ENCODE measurements at places on chromosomes 2 and 18.

DNA sequence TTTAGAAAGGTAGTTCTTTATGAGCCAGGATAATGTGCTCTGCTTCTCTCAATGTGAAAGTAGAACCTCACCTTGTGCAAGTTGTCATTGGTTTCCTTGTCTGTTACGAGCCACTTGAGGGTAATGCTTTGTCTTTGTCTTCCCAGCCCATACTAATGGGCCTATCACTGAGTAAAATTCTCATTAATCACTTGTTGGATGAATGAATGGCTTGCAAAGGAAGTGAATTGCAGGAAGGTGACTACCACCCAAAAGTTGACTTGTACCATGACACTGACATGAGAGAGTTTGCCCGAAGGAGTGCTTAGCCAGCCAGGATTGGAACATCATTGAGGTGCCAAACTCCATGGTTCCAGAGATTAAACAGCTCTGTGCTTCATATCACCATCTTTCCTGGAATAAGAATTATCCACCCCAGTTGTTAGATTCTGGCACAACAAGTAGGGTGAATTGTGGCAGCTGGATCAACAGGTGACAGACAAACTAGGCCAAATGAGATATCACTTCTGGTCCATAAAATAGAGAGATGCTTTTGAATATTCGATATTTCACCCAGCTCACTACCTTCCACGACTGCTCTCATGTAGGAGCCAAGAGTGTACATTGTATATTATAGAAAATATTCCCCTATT, 20.5 kb upstream of the CD28 start:
- no peak for DNase-seq
- peaks cover 46% of the 10 kb centered on the region for H3K4me1 ChIP-seq
- no peaks in the 10 kb centered on the region for H3K36me3 ChIP-seq
- no peak overlapping the region for H3K27ac ChIP-seq
- H3K27me3 ChIP-seq: no peaks in the 10 kb centered on the region

GRCh38 chr18:12516049-12516630, 108.4 kb downstream of the PRELID3A start:
- H3K27ac ChIP-seq: no peak overlapping the region
- no peak for DNase-seq
- H3K4me3 ChIP-seq: no peak overlapping the region
- H3K27me3 ChIP-seq: no peaks in the 10 kb centered on the region

DNA sequence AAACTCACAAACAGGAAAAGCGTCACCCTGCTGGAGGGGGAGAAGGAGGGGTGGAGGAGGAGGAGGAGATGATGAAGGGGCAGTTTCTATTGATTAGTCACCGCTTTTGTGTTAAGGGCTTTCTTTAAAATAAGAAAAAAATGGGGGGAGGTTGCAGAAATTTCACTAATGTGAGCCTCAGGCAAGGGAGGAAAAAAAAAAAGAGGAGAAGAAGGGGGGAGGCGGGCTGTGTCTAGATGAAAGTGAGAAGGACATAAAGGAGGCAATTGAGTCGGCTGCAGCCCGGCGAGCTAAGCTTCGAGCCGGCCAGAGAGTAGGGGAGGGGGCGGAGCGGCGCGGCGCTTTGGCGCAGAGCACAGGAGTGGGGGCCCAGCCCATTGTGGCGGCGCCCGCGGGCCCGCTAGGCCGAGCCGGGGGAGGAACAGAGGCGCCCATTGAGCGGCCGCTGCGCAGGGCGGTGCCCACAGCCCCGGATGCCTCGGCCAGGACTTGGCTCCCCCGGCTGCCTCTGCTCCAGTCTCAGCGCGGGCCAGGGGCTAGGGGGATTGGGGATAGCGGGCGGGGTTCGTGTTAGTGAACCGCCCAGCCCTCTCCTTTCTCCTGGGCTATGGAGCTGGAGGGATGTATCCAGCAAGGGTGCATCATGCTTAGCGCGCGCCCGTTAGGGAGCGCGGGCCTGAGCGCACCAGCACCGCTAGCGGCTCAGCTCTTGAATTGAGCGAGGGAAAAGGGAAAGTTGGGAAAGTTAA, 7.9 kb downstream of the PAX3 start:
- H3K4me3 ChIP-seq: no peak overlapping the region
- H3K27me3 ChIP-seq: peaks cover 93% of the 10 kb centered on the region
- peaks cover 26% of the 10 kb centered on the region for H3K4me1 ChIP-seq
- no peak for DNase-seq

DNA sequence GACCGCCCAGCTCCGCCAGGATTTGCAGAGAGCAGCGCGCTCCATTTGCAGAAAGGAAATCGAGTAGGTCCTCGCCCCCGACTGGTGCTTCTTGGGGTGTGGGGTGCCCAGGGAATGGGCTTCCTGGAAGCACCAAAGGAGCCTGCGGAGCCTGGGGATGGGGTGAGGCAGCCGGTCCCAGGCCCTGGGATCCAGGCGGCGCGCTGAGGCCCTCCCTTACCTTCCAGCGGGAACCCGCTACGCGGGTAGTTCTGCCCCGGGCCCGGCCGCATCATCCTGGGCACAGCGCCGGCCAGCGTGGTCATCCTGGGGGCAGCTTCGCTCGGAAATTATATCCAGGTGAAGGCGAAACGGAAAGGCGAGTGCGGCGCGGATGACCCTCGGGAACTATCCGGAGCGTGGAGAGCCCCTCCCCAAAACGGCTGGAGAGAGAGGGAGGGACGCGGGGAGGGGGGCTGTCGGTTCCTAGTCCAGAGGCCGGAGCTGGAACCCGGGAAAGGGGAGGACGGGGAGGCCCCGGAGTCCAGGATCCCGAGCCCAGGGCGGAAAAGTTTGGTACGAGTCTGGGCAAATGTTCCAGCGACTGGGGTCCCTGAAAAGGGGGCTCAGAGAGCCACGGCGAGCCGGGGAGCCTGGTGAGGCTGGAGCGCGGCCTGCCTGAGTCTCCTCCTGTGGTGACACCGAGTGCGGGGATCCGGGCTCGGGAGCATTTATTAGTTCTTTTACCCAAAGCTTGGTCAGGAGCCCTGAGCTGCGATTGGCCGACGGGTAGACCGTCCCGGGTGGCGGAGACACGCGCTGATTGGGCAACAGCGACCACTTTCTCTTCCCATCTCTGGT, at the start of gene PAX3:
Gene PAX3 (minus strand): TSS at position 688 of the 840 bp plus-strand sequence. CDS start 383 bp downstream, at position 305.
- H3K27ac ChIP-seq: peak within 1 kb of the TSS; percentile 29
- no peak for DNase-seq
- peaks cover 14% of the 10 kb centered on the region for H3K36me3 ChIP-seq
- H3K27me3 ChIP-seq: peaks cover 98% of the 10 kb centered on the region

DNA sequence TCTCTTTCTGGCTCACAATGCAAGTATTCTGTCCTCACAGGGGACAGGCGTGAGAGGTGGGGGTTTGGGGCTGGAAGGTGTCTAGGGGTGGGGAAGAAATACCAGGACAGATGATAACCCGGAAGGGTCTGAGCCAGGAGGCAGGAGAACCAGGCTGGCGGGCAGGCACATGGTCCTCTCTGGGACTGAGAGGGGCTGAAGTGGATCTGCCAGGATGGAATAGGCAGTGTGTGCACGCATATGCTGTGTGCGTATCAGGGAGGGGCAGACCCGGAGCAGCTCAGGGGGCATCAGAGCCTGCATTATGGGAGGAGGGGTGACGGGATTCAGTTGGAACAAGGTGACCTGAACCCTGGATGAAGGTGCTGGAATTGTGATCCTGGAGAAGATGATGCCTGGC, 157.3 kb downstream of the DYSF start:
- H3K27me3 ChIP-seq: no peaks in the 10 kb centered on the region
- no peak overlapping the region for H3K27ac ChIP-seq
- H3K4me3 ChIP-seq: no peak overlapping the region
- DNase-seq: no peak
- no peaks in the 10 kb centered on the region for H3K4me1 ChIP-seq
- no peaks in the 10 kb centered on the region for H3K36me3 ChIP-seq

DNA sequence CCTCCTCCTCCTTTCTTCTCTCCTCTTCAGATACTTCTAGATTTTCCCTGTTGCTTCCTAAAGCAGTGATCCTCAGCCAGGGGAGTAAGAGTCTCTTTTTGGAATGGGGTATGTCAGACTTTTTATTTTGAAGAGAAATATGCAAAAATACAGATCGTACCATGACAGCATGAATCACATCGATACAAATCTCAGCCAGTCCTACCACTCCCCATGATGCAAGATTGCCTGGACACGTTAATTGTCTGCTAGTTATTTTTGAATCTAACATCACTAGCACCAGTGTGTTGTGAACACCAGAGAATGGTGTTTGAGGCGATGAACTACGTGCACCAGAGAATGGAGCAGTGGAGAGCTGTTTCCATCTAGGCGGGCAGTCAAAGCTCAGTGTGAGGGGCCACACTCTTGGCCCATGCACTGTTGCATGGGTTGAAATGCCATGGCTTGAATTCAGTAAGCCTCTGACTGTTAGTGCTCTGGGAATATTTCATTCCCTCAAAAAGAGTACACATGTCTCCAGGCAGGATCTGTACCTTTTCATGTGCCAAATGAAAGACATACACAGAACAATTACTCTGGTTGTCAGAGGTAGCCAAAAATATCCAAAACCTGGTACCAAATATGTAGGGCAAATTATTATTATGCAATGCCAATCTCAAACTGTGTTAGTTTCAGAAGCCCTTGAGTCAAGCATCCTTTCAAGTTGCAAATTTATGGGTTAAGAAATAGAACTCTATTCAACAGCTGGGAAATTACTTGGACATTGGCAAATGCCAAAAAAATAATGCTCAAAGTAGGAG, 46.3 kb upstream of the RALBP1 start:
- H3K27me3 ChIP-seq: peaks cover 6% of the 10 kb centered on the region
- no peaks in the 10 kb centered on the region for H3K36me3 ChIP-seq
- peaks cover 6% of the 10 kb centered on the region for H3K4me1 ChIP-seq

GRCh38 chr2:19033240-19033639, 325.2 kb downstream of the OSR1 start:
- no peaks in the 10 kb centered on the region for H3K27me3 ChIP-seq
- no peak for DNase-seq
- no peak overlapping the region for H3K4me3 ChIP-seq
- no peaks in the 10 kb centered on the region for H3K36me3 ChIP-seq
- H3K4me1 ChIP-seq: no peaks in the 10 kb centered on the region

DNA sequence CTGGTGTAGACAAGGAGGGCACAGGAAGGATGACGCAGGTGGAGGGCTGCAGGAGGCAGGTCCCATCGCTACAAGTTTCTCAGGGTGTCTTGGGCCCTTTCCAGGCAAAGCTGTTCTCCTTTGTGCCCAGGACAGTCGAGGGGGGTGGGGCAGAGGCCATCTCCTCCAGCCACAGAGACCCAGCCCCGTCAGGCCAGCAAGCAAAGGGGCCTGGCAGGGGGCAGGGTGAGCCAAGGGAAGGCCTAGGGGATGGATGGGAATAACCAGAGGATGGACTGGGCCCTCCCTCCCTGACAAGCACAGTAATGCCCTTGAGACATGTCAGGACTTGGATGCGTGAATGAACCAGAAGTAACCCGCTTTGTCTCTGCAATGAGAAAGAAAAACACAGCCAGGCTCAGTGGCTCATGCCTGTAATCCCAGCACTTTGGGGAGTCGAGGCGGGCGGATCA, 6.3 kb downstream of the TCF23 start:
- H3K27ac ChIP-seq: no peak overlapping the region
- no peak overlapping the region for H3K4me3 ChIP-seq
- DNase-seq: no peak
- no peaks in the 10 kb centered on the region for H3K27me3 ChIP-seq

- no peak for DNase-seq
- no peak overlapping the region for H3K4me3 ChIP-seq
- no peak overlapping the region for H3K27ac ChIP-seq
Measured at GRCh38 chr2:184413671-184414229, 184.6 kb upstream of the ZNF804A start.

DNA sequence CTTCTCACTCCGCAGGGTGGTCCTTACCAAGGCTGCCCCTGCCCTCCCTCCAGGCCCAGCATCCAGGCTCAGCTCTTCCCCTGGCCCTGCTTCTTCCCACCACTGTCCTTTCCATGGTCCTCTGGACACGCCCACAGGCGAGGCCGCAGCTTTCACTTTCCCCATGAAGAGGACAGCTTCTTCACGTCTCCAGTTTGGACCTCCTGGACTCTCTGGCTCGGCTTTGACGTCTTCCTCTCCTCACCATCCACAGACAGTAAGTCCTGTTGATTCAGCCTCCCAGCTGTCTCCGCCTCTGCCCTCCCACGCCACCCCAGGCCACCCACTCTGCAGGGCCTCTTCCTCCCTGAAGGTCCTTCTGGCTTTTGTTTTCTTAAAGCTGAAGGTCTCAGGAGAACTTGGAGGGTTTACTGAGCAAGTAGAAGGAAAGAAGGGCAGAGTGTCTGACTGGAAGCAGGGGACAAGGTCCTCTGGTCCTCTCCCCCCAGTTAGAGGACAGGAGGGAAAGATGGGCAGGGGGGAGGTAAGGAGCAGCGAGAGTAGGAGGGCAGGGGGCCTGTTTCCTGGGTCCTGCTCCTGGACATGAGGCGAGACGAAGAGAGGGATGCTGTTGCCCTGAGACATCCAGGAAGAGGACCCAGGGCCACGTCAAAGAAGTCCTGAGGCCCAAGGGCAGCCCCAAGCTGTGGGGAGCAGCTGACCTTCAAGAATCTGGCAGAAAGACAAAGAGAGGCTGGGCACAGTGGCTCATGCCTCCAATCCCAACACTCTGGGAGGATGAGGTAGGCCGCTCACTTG, 24.7 kb upstream of the NMUR1 start:
- no peak overlapping the region for H3K27ac ChIP-seq
- H3K4me3 ChIP-seq: peak overlapping the region; percentile 41
- H3K27me3 ChIP-seq: no peaks in the 10 kb centered on the region
- no peak for DNase-seq
- peaks cover 10% of the 10 kb centered on the region for H3K4me1 ChIP-seq

DNA sequence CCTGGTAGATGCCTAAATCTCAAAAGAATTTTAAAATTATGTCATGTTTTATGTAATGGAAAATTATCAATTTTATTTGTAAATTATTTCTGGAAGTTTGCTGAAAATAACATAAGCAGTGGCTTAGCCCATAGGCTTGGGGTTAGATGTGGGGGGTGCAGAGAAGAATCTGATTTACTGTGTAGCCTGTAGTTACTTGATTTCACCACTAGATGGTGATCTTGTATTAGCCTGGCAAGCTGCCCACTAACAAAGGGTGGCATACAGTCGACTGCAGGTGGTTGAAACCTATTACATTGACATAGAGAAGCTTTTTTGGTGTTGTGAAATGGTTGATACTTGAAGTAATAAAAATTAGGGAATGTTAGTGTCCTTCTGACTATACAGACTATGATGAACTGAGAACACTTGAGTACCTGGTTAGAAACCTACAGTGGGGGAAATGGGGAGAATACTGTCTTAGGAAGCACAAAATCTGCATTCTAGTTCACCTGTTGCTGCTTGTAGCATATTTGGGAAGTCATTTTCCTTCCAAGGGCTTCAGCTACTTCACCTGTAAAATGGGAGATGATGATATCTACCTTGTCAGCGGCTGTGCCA, 191.0 kb upstream of the LHCGR start:
- DNase-seq: peak; percentile 28
- H3K27ac ChIP-seq: no peak overlapping the region
- no peaks in the 10 kb centered on the region for H3K36me3 ChIP-seq
